ENCODE measurements at places on chromosomes 6 and 20.

DNA sequence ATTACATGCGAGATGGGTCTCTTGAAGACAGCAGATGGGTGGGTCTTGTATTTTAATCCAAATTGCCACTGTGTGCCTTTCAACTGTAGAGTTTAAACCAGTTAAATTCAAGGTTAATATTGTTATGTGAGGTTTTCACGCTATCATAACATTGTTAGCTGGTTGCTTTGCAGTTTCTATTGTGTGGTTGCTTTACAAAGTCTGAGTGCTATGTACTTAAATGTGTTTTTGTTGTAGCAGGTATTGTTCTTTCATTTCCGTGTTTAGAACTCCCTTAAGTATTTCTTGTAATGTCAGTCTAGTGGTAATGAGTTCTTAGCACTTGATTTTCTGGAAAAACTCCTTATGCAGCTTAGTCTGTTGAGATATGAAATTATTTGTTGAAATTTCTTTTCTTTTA, 193.3 kb downstream of the MOXD1 start:
- no peak for DNase-seq

DNA sequence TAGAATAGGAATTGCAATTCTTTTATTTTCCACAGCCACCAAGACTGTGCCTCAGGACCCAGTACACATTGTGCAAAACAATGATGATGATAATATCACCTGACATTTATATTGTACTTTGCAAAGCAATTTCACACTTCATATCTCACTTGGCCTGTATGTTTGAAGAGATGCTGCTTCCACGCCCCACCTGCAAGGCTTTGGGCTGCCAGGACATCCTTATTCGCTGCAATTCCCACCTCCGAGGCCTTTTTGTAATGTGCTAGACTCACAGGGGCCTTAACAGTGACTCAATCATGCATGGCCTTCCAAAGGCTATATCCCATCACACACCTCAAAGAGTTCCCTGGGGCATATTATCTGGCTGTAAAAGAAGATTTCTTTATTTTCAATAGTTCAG, 200.9 kb downstream of the MYLK4 start:
- DNase-seq, result no peak

- no peak for DNase-seq
Measured at GRCh38 chr6:12163744-12164507, 126.2 kb upstream of the EDN1 start.

DNA sequence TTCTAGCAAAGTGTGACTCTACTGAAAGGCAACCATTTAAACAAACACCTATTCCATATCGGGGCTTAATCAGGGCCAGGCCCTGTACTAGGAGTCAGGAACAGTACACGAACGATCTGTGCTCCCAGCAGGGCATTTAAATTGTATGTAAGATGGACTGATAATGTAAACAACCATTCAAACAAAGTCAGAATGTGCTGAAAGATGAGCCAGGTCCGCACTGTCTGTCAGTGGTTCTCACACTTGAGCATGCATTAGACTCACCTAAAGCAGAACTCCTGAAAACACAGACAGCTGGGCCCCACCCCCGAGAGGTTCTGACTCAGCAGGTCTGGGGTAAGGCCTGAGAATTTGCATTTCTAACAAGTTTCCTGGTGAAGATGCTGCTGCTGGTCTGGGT, 81.6 kb downstream of the PXDC1 start:
- no peak for DNase-seq

All from hematopoietic multipotent progenitor cell treated with erythropoietin and hydrocortisone succinate and interleukin-3 and kit ligand, for 4 days (in vitro differentiated cells).